ENCODE measurements at places on chromosomes 12 and 14.

- no peak for DNase-seq
Measured at GRCh38 chr12:76266797-76267196, 81.4 kb downstream of the BBS10 start.

DNA sequence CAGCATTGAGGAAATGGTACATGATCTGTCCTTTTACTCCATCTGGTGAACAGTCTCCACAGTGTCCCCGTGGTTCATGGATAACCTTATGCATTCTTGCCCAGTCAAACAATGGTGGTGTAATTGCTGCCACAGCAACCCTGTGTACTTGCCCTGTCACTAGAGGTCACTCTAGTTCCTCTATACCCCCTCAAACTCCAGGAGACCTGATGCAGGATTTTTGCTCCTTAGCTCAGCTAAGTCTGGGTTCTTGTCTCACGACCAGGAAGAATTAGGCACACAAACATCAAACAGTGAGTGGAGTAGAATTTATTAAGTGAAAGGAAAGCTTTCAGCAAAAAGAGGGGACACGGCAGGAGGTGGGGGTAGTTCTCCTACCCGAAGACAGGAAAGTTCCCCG is 24.7 kb upstream of the EEA1 start:
- no peak for DNase-seq

DNA sequence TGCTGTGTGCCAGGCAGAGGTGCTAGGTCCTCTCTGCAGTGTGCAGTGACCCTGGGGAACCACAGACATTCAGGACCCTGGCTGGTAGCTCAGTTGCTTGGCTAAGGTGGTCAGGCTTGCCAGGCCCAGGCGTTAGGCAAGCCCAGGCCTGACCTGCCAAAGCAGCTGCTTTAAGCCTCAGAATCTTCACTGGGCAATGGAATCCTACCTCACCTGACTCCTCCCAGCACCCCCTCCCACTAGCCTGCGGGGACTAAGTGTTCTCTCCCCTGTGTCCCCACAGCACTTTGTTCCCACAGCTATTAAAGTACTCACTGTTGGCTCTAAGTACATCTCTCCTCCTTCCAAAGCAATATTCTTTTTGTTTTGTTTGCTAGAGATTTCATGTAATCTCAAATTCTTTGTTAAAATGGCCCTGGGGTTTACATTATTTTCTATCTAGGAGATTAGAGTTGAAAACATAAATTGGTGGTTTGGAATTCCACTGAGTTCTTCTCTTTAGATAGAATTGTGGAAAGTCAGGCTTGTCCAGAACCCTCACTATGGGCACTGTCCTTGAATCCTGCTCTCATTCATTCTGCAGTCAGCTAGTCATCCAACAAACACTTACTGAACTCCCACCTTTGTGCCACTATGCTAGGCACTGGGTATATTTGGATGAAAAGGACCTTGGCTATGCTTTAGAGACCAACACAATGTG is 44.4 kb downstream of the DGLUCY start:
- no peak for DNase-seq

DNA sequence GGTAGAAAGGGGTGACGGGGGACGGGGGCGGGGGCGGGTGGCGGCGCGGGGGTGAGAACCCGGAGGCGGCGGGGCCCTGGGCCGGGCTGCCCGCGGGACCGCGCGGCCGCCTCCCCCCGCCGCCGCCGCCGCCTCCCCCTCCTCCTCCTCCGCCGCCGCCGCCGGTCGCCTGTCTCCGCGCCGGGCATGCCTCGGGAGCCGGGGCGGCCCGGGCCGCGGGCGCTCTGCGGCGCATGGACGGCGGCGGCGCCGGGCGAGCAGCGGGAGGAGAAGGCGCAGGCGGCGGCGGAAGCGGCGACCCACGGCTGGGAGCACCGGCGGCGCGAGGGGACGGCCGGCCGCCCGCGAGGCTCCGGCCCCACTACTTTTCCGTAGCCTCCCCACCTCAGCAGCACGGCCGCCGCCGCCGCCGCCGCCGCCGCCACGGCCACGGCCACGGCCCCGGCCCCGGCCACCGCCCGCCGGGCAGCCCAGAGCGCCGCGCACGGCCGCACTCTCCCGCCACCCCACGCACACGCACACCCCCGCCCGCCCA is at the start of gene NPAS3:
Gene NPAS3, plus strand, starts transcription at position 161 of the 535 bp plus-strand sequence.
- DNase-seq, result no peak

- DNase-seq, result no peak
Measured at GRCh38 chr12:47249082-47249481, 169.3 kb upstream of the AMIGO2 start.

GRCh38 chr12:92715625-92716024 is 12.8 kb downstream of the PLEKHG7 start:
- DNase-seq, result no peak

GRCh38 chr12:104356231-104357115 is 52.9 kb downstream of the EID3 start:
- no peak for DNase-seq

DNA sequence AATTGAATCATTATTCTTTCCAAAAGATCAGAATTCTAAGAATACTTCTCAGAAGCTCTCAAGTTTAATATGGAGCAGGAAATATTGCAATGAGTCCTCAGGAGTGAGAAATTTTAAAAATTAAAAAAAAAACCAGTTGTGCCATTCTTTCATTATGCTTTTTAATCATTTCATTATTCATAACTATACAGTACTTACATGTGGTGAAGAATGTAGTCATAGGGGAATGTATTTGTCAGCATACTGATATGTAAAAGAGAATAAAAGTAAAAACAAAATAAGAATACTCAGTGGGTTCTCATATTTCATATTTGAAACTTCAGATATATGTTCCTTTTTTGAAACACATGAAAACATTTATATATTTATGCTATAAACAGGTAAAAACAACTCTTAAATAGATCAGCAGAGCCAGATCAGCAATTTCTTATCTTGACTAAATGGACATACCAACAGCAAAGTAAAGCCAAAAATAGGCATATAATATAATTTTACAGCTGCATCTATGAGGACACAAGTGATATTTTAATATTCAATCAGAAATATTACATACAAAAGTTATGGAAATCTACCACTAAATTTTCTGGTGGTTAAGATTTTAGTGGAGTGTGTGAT is 19.9 kb upstream of the MBIP start:
- no peak for DNase-seq

GRCh38 chr14:105388110-105388951 is 10.0 kb upstream of the TEX22 start:
- DNase-seq, result no peak

- DNase-seq, result peak; percentile 97
Measured at GRCh38 chr14:35985474-35986218, 159.5 kb downstream of the BRMS1L start.

- no peak for DNase-seq
Measured at GRCh38 chr12:96152164-96152563, 42.0 kb upstream of the ELK3 start.

GRCh38 chr12:120620624-120621023 is 19.8 kb upstream of the CABP1 start:
- DNase-seq, result no peak

All from foreskin melanocyte (primary cell).